Amniotic stem cell (primary cell): ENCODE measurements at places on chromosomes 11 and 22.
A peak's percentile ranks its signal among the peaks of the same experiment; 100 is the strongest.

- no peak for DNase-seq
Measured at GRCh38 chr11:111449696-111450479, 62.3 kb downstream of the BTG4 start.

DNA sequence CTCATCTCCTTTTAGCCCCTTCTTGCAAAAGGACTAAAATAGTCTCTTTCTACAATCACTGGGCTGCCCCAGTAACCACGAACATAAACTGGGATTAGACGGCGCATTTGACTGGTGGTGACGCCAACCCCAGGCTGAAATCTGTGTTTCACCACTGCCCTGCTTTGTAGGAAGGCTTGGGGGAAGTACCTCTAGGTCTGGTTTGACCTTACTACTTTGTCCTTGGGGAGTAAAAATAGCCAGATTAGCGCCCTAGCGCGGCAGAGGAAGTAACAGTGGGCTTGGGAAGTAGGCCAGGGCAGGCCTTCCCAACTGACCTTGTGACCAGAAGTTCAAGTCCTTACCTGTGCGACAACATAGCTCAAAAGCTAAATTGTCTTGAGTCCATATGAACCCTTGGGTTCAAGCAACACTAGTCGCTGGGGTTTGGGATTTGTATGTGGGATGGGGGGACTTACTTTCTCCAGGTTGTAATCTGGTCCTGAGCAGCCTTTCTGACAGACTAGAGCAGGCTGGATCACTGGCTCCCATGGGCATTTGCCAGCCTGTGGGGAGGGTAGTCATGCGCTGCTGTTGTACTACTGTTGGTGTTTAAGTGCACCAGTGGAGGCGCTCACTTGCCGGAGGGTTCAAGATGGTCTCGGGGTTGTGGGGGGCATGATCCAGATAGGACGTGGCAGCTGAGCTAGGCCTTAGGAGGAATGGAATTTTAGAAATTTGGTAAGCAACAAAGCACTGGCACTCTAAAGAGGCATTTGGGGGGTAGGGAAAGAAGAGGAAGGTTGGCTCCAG lies 953 bp upstream of the PACS1 start:
- peak; percentile 50 for DNase-seq

DNA sequence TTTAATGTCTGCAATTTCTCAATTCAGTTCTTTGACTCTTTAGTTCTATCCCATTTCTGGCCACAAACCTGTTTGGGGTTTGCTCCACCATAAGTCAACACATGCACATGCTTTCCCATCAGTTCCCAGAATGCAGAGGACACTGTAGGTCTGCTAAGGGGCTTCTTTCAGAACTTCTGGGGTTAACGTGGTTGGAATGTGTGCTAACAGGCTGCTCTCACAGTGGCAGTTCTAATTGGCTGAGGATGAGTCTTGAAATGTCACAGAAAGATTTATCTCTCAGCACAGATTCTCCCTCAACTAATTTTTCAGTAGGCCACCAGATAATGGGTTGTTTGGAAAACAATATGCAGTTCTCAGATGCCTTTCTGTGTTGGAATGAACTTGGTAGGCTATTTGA lies 703.4 kb downstream of the NTM start:
- no peak for DNase-seq

GRCh38 chr11:36557991-36558390 lies 9.8 kb upstream of the RAG1 start:
- no peak for DNase-seq

DNA sequence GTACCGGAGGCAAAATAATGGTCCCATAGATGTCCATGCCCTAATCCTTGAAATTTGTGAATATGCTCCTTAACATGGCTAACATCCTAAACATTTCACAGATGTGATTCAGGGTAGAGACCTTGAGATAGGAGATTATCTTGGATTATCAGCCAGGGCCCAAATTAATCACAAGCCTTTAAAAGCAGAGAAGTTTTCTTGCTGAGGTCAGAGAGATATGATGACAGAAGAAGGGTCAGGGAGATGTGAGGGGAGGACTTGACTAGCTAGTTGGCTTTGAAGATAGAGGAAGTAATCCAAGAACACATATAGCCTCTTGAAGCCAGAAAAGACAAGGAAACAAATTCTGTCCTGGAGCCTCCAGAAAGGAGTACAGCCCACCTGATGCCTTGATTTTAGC lies 19.1 kb upstream of the FDX1 start:
- no peak for DNase-seq

GRCh38 chr11:13317293-13318080 lies 39.9 kb downstream of the BMAL1 start:
- no peak for DNase-seq

DNA sequence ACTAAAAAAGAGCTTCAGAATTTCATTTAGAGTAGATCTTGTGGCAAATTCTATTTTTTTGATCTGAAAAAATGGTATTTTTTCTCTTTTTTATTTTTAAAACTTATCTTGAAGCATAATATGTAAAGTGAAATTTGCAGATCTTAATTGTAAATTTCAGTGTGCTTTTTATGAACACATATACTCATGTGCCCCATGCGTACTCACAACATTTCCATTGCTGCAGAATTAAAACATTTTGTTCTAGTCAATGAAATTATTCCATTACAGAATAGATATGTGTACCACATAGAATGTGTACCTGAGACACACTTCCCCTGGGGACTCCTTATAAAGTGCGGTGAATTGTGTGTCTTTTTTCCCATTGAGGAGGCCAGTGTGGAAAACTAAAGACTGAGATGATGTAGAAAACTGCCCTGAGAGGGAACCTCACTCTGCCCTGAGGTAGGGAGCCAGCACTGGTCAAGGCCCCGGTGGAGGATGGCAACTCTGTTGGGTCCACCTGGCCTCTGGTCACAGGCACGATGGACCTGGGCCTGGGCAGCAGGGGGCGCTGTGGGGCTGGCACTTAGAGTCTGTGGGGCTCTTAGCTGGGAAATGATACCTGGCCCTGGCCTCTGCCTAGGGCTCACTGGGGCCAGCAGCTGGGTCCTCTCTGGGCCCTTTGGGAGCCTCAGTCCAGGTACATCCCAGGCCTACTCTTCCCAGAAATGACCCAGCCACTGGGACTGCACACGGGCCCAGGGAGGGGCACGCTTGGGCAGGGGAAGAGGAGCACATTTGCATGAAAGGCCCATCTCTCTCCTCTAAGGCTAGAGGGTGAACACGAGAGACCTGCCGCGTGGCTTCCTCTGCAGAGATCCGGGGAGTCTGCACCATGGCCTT lies 77.9 kb upstream of the TOP3B start:
- DNase-seq, result no peak

GRCh38 chr22:39997939-39998726 lies 3.4 kb downstream of the FAM83F start:
- DNase-seq, result no peak

DNA sequence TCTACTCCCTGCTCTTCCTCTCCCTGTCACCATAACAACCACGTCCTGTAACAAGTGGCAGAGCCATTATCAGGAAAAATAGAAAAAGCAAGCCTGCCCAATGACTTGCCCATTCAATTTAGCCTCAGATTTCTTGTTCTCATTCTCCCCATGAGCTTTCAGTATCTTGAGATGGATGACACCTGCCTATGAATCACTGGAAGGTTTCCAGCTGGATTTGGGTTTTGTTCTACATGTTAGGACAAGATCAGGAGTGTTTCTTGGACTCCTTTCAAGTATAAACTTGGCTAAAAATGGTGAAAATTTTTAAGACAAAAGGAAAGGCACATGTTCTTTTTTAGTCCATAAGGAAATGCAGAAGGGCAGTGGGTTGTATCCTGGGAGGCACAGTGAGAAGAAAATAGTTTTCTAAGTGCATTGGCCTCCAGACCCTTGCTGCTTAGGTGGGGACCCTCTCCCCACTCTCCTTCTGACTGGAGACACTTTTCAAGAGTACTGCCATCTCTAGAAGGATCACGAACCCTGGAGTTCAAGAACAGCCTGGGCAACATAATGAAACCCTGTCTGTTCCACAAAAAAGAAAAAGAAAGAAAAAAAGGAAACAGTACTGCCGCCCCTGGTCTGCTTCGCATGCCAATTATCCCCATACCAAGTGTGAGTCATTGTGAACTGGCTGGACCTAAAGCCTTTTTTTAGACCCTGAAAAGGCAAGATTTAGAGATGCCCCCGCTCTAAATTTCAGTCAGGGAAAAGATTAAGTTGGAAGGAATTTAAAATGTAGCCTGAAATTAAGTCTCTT lies 51.0 kb downstream of the MTNR1B start:
- DNase-seq, result no peak

DNA sequence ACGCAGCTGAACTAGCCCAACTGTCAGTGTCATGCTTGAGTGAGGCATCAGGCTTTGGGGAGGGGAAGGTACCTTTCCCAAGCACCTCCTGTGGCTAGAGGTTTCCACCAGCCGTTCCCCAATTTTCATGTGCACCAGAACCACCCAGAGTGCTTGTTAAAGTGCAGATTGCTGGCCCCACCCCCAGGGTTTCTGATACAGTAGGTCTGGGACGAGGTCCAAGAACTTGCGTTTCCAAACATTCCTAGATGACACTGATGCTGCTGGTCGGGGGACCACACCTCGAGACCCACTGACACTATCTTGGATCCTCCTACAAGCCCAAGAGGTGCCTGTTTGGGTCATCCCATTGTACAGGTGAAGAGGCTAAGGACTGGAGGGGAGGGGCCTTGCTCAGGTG lies 59.8 kb downstream of the PDE2A start:
- DNase-seq, result no peak

DNA sequence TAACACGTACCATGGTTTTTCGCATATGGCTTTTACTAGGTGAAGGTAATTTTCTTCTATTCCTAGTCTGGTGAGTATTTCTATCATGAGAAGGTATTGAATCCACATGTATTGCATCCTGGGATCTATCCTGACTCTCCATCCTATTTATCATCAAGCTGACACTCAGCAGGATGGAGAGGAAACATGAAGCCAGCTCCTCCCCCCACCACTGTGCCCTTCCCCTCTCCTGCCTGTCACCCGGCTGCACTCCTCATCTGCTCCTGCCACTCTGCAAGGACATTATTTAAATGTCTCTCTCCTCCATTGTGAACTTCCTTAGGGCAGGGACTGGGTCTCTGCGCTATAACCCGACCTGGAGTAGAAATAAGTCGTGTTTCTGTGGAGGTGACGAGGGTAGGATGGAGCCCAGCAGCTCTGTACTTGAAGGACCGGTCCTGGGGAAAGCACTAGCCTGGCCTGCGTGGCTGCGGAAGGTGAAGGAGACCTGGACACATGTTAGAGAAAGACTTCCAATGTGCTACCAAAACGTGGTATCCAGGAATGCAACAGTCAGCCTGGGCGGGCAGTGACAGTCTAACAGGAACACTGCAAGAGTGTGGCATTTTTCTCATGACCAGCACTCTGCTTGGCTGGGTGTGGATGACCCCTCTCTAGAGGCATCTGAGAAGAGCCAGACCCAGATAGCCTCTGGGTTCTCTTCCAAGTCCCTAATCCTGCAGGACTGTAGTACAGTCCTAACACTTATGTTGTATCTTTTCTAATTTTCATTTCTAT lies 111.2 kb downstream of the MICAL3 start:
- DNase-seq, result no peak

DNA sequence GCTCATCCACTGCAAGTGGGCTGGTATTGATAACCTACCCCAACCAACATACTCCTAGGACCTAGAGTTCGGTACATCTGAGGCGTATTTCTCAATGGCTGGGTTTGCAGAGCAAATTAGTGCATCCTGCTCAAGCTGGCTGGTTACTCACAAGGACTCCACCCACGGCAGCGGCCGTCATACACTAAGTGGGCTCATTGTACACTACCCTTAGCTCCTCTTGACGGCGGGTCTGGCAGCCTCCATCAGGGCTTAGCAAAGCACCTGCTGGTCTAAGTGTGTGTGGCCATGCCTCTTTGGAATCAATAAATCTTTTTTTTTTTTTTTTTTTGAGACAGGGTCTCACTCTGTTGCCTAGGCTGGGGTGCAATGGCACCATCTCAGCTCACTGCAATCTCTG lies 20.2 kb upstream of the KCNJ11 start:
- DNase-seq, result no peak

GRCh38 chr11:44955015-44955738 lies 4.5 kb upstream of the TP53I11 start:
- DNase-seq, result no peak

DNA sequence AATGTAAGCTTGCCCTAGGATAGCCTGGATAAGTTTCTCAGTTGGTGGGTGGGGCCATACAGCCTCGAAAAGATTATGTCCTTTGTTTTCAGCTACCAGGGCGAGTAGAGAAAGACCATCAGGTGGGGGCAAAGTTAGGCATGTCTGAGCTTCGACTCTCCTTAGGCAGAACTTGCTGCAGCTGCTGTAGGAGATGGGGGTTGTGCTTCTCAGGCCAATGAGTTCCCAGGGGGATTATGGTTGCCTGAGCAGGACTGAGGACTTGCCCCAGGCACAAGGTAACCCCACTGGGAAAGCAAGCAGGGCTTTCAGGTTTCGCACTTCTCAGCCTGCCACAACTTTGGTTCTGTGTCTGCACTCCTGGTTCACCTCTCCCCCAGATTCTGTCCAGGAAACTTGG lies 173.4 kb upstream of the SESN3 start:
- no peak for DNase-seq

GRCh38 chr22:31122532-31123291 lies at the start of gene INPP5J:
Gene INPP5J (plus strand): TSS chr22:31122966. CDS start chr22:31123015, 49 bp downstream.
- DNase-seq, result peak; percentile 35
